CD4-positive, alpha-beta T cell treated with Interleukin-10 for 1 hour (primary cell): ENCODE measurements at places on chromosomes 1 and 21.

DNA sequence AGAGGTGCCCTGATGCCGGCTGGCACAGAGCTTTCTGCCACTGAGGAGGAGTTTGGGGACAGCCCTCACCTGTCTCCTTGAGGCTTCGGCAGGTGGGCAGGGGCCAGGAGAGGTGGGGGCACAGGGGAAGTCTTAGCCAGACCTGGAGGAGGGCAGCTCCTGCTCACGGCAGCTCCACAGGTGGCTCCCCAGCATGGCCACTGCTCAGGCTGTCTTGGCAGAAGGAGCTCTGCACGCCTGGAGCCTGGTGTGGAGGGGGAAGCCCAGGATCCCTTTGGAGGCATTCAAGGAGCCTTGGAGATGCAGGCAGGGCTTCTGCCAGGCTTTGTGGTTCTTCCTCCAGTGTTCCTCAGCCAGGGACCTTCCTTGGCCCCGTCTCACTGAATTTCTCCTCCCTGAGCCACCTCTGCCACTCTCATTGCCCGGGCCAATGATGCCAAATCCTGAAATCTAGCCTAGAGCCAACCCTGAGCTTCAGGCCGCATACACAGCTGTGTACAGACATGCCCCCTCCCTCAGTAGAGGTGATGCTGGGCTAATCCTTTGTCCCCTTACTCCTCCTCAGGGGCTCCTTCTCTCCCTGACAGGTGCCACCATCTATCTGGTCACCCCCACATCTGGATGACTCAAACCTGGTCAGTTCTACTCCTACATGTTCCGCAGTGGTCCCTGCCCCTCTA is 251.8 kb upstream of the VAMP3 start:
- no peak for DNase-seq

- no peak for DNase-seq
Observed at GRCh38 chr1:39173995-39174380, 30.5 kb upstream of the MACF1 start.

GRCh38 chr1:109239409-109240068 is 9.8 kb upstream of the CELSR2 start:
- peak; percentile 39 for DNase-seq

DNA sequence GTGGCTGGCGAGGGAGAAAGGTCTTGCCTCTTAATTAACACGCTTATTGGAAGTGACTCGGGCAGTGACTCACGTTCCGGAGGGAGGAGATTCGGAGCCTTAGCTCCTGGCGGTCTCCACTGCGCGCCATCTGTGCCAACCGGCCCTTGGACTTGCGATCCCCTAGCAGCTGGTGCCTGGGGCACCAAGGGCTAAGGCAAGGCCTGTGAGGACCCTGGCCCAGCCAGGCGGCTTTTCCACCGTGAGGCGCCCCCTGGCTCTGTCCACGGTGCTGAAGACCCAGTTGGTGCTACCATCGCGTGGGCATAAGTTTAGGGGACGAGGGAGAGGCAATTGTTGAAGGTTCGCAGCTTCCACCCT is 1.3 kb upstream of the SYT6 start:
- peak; percentile 1 for DNase-seq

DNA sequence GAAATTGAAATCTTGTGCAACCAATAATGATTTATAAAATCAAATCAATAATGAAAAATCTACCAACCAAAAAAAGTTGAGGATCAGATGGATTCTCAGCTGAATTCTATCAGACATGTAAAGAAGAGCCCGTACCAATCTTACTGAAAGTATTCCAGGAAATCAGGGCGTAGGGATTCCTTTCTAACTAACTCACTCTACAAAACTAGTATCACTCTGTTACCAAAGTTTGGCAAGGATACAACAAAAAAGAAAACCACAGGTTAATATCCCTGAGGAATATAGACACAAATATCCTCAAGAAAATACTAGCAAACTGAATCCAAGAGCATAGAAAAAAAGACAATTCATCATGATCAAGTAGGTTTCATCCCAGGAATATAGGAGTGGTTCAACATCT is 52.8 kb upstream of the ADGRL4 start:
- DNase-seq = no peak

DNA sequence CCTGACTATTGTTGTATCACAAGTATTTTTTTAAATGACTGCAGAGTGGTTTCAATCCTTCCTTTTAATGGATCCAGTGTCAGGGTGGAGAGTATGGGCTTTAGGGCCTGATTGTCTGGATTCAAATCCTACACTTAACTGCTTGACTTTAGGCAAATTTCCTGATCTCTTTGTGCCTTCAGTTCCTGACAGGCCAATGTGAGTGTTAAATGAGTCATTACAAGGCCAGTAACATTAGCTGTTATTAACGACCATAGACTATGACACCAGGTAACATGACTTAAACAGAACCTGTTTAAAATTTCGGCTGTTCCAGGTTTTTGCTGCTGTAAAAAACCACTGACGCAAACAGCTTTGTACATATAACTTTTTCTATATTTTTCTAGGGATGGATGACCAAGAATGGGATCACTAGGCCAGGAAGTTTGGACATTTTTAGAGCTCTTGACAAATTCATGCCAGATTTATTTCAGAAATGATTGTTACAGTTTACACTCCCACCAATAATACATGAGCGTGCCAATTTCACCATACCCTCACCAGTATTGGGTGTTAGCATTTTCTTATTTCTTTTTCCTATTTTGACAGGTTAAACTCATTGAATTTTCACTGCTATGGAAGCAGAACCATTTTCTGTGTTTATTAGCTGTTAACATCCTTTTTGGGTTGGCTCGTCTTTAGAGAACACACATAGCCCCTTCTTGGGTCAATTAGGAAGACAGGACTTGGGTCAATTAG is 11.3 kb downstream of the ZNF362 start:
- no peak for DNase-seq

GRCh38 chr21:42521384-42521783 is 7.7 kb downstream of the SLC37A1 start:
- DNase-seq = no peak
